Adrenal gland (tissue), 19 donors: ENCODE measurements at places on chromosomes 4 and X. TPM values are rescaled to one million over a fixed set of nuclear protein-coding genes. Genes with fewer than 3 reads are reported as not detected.

DNA sequence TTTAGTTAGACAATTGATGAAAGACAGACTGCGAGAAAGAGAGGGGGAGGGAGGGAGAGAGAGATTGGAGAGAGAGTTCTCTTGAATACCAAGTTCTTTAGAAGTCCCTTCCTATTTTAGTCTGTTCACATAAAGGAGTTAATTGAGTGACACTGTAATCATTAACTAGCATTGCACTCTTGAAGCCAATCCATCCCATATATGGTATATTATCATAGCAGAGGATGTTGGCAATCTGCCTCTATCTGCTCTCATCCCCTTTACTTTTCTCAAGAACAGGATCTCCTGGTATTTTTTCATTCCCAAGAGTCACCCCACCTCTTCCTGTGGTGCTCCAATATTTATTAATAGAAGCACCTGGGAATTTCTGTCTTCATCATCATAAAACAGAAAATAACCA is 959.6 kb upstream of the NDST4 start:
- H3K27ac ChIP-seq: no peak overlapping the region
- no peaks in the 10 kb centered on the region for H3K27me3 ChIP-seq
- H3K36me3 ChIP-seq: no peaks in the 10 kb centered on the region
- H3K4me3 ChIP-seq: no peak overlapping the region
- no peaks in the 10 kb centered on the region for H3K4me1 ChIP-seq

PNCK gene
- 1.8 TPM for total RNA-seq

DNA sequence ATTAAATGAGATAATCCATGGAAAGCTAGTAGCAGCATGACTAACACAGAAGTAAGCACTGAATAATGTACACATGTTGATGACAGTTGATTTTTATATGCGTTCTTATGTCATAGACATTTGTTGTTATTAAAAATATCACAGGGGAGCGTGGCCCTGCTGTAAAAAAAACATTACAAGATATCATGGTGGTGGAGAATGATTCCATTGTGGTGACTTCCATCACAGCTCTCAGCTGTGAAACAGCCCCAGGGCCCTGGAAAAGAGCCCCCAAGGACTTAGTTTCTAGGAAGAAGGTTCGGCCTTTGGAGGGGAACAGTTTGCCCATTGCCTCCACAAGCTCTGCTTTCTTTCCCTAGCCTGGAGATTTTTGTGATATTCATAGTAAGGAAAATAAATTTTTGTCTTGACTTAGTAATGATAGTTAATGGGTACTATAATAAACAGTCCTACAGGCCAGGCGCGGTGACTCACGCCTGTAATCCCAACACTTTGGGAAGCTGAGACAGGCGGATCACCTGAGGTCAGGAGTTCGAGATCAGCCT is 49.9 kb downstream of the FAM114A1 start:
- peaks cover 5% of the 10 kb centered on the region for H3K4me1 ChIP-seq
- peaks cover 71% of the 10 kb centered on the region for H3K36me3 ChIP-seq
- H3K27me3 ChIP-seq: no peaks in the 10 kb centered on the region
- DNase-seq: no peak
- no peak overlapping the region for H3K27ac ChIP-seq

DNA sequence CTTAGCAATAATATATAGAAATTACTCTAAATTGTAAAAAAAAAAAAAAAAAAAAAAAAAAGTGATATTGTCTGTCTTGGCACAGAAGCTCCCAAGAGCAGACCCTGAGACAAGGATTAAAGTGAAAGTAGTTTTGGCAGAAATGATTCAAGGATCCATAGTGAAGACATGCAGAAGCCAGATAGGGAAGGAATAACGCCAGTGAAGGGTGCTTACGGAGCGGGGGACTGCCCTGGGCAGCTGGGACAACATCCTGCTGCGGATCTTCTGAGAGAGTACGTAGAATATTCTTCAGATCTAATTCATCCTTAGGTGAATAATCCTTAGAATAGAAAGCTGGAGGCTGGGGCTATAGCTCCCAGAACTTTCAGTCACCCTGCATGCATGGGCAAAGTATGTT is 39.8 kb downstream of the ARHGAP24 start:
- no peaks in the 10 kb centered on the region for H3K36me3 ChIP-seq
- H3K4me1 ChIP-seq: no peaks in the 10 kb centered on the region
- no peak overlapping the region for H3K4me3 ChIP-seq

IQSEC2 gene
- total RNA-seq: 19.6 TPM

GRCh38 chrX:9269134-9269533 is 195.7 kb upstream of the TBL1X start:
- H3K36me3 ChIP-seq: no peaks in the 10 kb centered on the region
- H3K4me3 ChIP-seq: no peak overlapping the region
- DNase-seq: no peak
- H3K27ac ChIP-seq: no peak overlapping the region

GRCh38 chrX:101736651-101737050 is 77.0 kb upstream of the ARMCX2 start:
- no peaks in the 10 kb centered on the region for H3K27me3 ChIP-seq
- H3K4me3 ChIP-seq: no peak overlapping the region
- DNase-seq: no peak
- H3K36me3 ChIP-seq: no peaks in the 10 kb centered on the region
- no peak overlapping the region for H3K27ac ChIP-seq
- H3K4me1 ChIP-seq: no peaks in the 10 kb centered on the region

MAGEA3 gene
- total RNA-seq: not detected

MCF2 gene
- 7.1 TPM for total RNA-seq

DNA sequence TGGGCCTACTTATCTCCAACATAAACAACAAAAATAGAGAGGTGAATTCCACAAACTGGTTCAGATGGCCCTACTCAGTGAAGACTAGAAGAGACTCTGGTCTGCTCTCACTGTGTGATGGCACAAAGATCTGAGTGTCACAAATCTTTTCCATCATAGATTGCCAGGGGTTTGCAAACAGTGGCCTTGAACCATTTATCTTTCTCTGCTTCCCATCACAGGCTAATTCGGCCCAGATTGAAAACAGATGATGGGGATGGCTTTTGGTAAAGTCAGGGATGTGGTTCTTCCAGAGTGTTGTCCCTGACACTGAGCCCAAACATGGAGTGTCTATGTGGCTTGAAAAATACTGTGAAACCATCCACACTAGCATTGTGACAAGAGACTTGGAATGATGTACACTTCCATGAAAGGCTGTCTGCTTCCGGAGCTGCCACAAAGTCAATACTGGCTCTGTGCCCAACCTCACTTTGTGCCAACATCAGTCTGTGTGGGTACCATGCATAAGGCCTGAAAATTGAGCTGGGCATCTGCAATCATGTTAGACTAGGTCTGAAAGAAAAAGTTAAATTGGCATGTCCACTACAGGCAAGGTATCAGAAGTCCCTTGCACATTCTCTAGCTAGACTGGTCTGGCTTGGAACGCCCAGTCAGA is 25.2 kb upstream of the PLAC1 start:
- H3K4me1 ChIP-seq: no peaks in the 10 kb centered on the region
- H3K36me3 ChIP-seq: no peaks in the 10 kb centered on the region
- no peak for DNase-seq
- no peak overlapping the region for H3K27ac ChIP-seq
- peaks cover 12% of the 10 kb centered on the region for H3K27me3 ChIP-seq

- H3K36me3 ChIP-seq: no peaks in the 10 kb centered on the region
- peaks cover 8% of the 10 kb centered on the region for H3K27me3 ChIP-seq
- no peak for DNase-seq
- no peak overlapping the region for H3K27ac ChIP-seq
- H3K4me3 ChIP-seq: no peak overlapping the region
These were observed 15.0 kb downstream of the TLR7 start for GRCh38 chrX:12881914-12882313.

GRCh38 chr4:13528821-13529127 is 15.5 kb downstream of the NKX3-2 start:
- no peak overlapping the region for H3K4me3 ChIP-seq
- no peaks in the 10 kb centered on the region for H3K36me3 ChIP-seq
- no peak overlapping the region for H3K27ac ChIP-seq
- H3K4me1 ChIP-seq: no peaks in the 10 kb centered on the region

TMPRSS11B gene
- not detected for total RNA-seq

GRCh38 chr4:242121-242848 is 63.0 kb downstream of the ZNF732 start:
- peak; percentile 86 for DNase-seq
- H3K36me3 ChIP-seq: no peaks in the 10 kb centered on the region
- H3K27ac ChIP-seq: no peak overlapping the region
- no peaks in the 10 kb centered on the region for H3K27me3 ChIP-seq
- H3K4me3 ChIP-seq: peak overlapping the region; percentile 57
- H3K4me1 ChIP-seq: peaks cover 8% of the 10 kb centered on the region

GRCh38 chrX:28718450-28718849 is 131.2 kb downstream of the IL1RAPL1 start:
- no peak overlapping the region for H3K4me3 ChIP-seq
- no peak overlapping the region for H3K27ac ChIP-seq
- H3K27me3 ChIP-seq: no peaks in the 10 kb centered on the region

- H3K36me3 ChIP-seq: no peaks in the 10 kb centered on the region
- H3K27ac ChIP-seq: no peak within 1 kb of the TSS
- H3K4me3 ChIP-seq: peak within 1 kb of the TSS; percentile 50
- DNase-seq: peak; percentile 78
- no peaks in the 10 kb centered on the region for H3K4me1 ChIP-seq
These were observed at the start of gene DACH2 for GRCh38 chrX:86148024-86148511. TSS of gene DACH2 (plus strand) at chrX:86148451.

DNA sequence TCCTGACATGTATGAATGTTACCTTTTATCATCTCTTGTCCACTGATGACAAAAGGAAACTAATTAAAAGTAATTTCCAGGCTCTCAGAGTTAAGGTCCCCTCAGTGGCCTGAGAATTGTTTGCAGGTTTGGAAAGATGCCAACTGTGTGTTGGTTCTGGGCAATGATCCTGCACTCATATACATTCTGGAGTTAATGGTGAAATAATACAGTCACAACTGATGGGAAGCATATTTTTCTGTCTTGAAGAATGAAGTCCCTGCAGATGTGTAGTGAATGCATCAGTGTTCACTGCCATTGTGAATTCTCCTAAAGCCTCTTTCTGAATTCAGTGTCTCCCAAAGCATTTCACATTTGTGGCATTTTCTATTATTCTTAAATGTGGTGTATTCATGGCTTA is 238.1 kb upstream of the PPP1R2C start:
- H3K27me3 ChIP-seq: no peaks in the 10 kb centered on the region
- no peaks in the 10 kb centered on the region for H3K4me1 ChIP-seq
- DNase-seq: no peak
- H3K4me3 ChIP-seq: no peak overlapping the region
- no peaks in the 10 kb centered on the region for H3K36me3 ChIP-seq

DNA sequence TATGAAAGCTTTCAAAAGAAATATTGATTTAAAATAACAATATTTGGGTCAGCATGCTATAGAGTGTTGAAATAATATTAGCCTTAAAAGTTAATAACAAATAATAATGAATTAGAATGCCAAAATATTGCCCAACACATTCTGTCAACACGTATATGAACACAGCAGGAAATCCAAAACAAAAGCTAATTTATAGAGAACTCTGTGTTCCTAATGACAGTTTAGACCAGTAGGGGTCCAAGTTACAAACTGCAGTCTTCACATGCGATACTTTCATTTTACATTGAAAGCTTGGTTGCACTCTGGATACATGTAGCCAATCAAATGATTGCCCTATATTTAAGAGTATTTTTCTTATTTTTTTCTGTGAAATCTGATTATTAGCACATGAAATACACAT is 274.4 kb downstream of the DCTD start:
- no peaks in the 10 kb centered on the region for H3K4me1 ChIP-seq
- no peak overlapping the region for H3K27ac ChIP-seq
- no peaks in the 10 kb centered on the region for H3K27me3 ChIP-seq
- no peak for DNase-seq
- no peak overlapping the region for H3K4me3 ChIP-seq

- no peak for DNase-seq
- no peaks in the 10 kb centered on the region for H3K4me1 ChIP-seq
These were observed 57.9 kb downstream of the DKK2 start for GRCh38 chr4:106978046-106978774.

GRCh38 chr4:174403177-174403543 is 119.1 kb downstream of the HPGD start:
- DNase-seq: no peak
- no peaks in the 10 kb centered on the region for H3K27me3 ChIP-seq
- no peaks in the 10 kb centered on the region for H3K4me1 ChIP-seq
- H3K27ac ChIP-seq: no peak overlapping the region
- H3K4me3 ChIP-seq: no peak overlapping the region

- DNase-seq: no peak
- H3K4me3 ChIP-seq: no peak overlapping the region
- H3K27ac ChIP-seq: no peak overlapping the region
- no peaks in the 10 kb centered on the region for H3K36me3 ChIP-seq
- H3K27me3 ChIP-seq: no peaks in the 10 kb centered on the region
- H3K4me1 ChIP-seq: no peaks in the 10 kb centered on the region
These were observed 312.6 kb downstream of the PACRGL start for GRCh38 chr4:21012851-21013331.

DNA sequence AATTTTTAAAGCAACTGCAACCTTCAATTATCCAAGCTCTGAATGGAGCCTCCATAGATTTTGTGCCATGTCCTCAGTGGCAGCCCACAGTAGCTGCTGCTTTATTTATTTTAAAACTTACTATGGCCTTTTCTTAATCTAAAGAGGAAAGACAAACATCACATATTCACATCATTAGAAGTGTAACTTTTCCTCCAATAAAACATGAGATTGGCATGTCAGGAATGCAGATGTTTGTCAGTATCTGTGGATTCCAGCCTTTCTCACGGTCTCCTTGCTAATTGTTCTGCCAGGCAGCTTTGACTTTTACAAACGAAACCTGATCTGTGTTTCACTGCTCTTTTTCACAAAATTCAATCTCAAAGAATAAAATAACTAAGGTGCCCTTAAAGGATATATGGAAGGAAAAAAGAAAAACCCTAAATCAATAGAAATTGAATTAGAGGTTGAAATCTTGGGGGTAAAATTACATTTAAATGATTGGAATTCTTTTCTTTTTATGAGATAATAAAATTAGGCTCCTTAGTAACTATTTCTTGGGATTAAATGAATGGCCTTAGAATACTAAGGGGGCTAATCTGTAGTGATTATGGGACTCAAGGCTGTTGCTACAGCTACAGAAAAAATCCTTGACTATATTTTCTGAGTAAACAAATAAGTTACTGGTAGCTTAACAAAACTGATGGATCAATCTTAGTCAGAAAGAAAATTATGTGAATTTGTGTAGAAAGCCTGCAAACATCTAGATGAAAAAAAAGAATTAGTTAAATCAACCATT is 151.3 kb downstream of the RTL9 start:
- H3K27me3 ChIP-seq: peaks cover 24% of the 10 kb centered on the region
- H3K27ac ChIP-seq: no peak overlapping the region
- H3K36me3 ChIP-seq: no peaks in the 10 kb centered on the region
- no peaks in the 10 kb centered on the region for H3K4me1 ChIP-seq
- no peak overlapping the region for H3K4me3 ChIP-seq
